ENCODE measurements at places on chromosomes 2 and 18.

- DNase-seq, result no peak
Measured at GRCh38 chr2:101752716-101753616, 55.5 kb downstream of the MAP4K4 start.

GRCh38 chr2:120463527-120463926 lies 117.6 kb downstream of the INHBB start:
- DNase-seq, result no peak

DNA sequence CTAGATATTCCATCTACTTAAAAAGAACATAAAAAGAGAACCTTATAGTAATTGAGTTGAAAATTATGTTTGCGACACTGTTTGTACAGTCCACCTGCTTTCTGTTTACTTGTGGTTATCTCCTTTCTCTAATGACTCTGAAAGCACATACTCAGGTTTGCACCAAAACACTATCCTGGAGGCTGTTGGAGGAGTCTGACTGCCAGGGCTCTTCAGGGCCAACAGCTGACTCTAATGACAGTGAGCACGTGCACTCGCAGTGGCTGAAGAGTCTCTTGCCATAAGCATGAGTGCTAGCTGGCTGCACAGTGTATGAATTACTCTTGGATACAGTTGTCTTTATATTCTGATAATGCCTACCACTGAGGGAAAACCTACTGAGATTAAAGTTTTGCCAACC lies 16.7 kb upstream of the GLS start:
- no peak for DNase-seq

GRCh38 chr2:237200462-237200861 lies 114.8 kb downstream of the COPS8 start:
- DNase-seq, result no peak

DNA sequence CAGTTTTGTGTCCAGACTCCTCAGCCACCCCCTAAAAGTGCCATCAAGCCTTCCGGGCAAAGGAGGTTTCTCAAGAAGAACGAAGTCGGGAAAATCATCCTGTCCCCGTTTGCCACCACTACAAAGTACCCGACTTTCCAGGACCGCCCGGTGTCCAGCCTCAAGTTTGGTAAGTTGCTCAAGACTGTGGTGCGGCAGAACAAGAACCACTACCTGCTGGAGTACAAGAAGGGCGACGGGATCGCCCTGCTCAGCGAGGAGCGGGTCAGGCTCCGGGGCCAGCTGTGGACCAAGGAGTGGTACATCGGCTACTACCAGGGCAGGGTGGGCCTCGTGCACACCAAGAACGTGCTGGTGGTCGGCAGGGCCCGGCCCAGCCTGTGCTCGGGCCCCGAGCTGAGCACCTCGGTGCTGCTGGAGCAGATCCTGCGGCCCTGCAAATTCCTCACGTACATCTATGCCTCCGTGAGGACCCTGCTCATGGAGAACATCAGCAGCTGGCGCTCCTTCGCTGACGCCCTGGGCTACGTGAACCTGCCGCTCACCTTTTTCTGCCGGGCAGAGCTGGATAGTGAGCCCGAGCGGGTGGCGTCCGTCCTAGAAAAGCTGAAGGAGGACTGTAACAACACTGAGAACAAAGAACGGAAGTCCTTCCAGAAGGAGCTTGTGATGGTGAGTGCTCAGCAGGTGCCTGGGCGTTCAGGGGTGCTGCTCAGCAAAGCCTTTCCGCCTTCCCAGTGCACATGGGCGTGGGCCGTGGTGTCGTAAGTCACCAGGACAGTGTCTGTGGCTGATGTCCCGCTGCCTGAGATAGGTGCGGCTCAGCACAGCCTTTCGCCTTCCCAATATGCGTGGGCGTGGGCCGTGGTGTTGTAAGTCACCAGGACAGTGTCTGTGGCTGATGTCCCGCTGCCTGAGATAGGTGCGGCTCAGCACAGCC lies 91.0 kb downstream of the SH3BP4 start:
- no peak for DNase-seq

- DNase-seq, result no peak
Measured at GRCh38 chr2:120142528-120143219, 80.5 kb downstream of the TMEM185B start.

DNA sequence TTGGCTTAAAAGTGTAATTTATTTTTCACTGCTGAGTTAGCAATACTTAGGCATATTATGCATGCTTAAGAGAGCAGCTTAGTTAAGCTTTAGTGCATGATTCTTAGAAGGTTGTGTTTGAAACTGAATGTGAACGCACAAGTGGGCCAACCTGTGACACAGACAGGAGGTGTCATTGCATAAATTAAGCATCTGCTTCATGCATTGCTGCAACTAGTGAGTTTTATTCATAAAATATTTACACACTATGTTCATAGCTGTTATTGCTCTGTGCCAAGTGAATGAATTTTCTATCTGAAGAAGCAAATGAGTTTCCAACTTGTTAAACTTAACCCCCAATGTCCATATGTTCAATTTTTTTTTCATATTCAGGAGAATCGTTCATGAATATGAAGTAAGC lies 806.4 kb downstream of the GALR1 start:
- DNase-seq, result no peak

- no peak for DNase-seq
Measured at GRCh38 chr2:177264209-177264692, 276 bp downstream of the NFE2L2 start.

GRCh38 chr2:68750592-68751396 lies 16.2 kb downstream of the ARHGAP25 start:
- DNase-seq, result no peak

DNA sequence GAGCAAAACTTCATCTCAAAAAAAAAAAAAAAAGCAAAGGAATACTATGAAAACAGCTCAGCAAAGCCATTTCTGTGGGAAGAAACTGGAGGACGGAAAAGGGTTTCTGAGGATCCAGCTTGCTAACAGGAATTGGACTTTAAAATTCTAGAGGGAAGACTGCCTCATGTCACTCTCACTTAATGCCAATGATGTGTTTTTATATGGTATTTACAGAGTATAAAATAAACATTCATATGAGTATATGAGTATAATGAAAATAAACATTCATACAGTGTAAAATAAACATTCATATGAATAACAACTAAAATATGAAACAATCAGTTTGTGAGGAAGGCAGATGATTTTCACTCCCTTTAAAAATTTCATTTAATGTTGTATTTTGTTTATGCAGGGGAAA lies 43.9 kb downstream of the CHMP3 start:
- DNase-seq, result no peak

DNA sequence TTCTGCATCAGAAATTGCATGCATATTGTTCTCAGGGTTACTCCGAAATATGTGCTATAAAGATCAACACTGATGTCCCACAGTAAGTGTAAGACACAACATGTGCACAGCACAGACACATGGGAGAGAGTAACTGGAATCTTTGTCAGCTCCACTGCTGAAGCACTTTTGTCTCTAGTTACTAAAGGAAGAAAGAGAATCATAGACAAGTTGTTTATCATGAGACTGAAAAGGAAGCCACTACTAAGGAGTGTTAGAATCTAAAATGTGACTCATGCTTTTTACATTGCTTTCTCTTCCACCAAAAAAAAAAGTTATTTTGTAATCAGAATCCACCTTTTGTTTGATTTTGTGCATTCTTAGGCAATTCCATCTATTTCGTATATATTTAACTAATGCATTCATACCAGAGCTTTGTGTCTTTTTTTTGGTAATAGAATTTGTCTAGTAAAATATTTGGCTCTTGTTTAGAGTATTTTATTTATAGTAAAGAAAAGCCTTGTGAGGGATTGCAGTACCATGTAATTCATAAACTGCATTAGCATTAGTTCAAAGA lies 502.4 kb downstream of the FBXO15 start:
- DNase-seq, result no peak

GRCh38 chr2:23606968-23607367 lies 222.0 kb downstream of the KLHL29 start:
- no peak for DNase-seq

GRCh38 chr2:65554765-65555591 lies 122.6 kb upstream of the SPRED2 start:
- DNase-seq, result no peak

GRCh38 chr2:102171946-102172345 lies 14.9 kb upstream of the IL1RL2 start:
- no peak for DNase-seq

- DNase-seq, result no peak
Measured at GRCh38 chr2:69817729-69818501, 11.5 kb upstream of the GMCL1 start.

Measured in stimulated activated CD4-positive, alpha-beta T cell treated with anti-CD3 and anti-CD28 coated beads, Interleukin-1b, Interleukin-23, amount 100 ng/mL, for 1 hour (primary cell).